ENCODE measurements at places on chromosomes 4 and X. TPM values are rescaled to one million over a fixed set of nuclear protein-coding genes. Genes with fewer than 3 reads are reported as not detected.

The MBTPS2 gene
- total RNA-seq, result 11.8 TPM

The SOD3 gene
- 415 TPM for total RNA-seq

The ARSJ gene
- 7.4 TPM for total RNA-seq

The CCKAR gene
- not detected for total RNA-seq

The XG gene
- total RNA-seq, result 7.9 TPM

The PWWP3B gene
- total RNA-seq, result 0.38 TPM

The AMOT gene
- total RNA-seq, result 12.9 TPM

The POLN gene
- 3.5 TPM for total RNA-seq

- no peak for DNase-seq
Observed at GRCh38 chr4:122687531-122688061, 44.9 kb upstream of the BBS12 start.

GRCh38 chr4:55906989-55907388, 41.8 kb upstream of the CEP135 start:
- DNase-seq, result no peak

DNA sequence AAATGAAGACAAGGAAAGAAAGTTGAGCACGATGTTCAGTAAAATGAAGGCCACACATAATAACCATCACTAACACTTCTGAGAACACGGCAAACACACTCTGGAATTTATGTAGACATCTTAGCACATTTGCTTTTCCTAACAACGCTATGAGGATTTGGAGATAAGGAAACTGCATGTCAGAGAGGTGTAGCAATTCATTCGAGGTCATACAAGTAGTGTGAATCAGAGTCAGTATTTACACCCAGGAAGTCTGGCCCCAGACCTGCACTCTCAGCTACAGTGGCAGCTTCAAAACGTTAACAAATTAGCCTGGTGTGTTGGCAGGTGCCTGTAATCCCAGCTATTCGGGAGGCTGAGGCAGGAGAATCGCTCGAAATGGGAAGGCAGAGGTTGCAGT, 253.4 kb downstream of the PDGFC start:
- no peak for DNase-seq

DNA sequence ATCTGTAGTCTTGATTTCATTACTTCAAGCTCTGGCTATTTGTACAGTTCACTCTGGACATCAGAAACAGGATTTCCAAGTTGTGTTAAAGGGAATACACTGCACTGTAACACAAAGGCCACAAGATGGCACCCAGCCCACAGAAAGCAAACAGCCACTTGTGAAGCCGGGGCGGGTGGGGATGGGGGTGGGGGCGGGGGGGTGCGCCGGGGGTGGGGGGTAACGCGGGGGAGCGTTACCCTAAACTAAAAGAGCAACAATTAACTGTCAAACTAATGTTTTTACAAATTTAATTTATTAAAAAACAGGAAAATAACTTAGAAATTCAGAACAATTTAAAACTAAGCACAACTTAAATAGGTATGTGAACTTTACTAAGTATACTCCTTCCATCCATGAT, 27.3 kb downstream of the PRDX4 start:
- no peak for DNase-seq

GRCh38 chr4:122131562-122132157, 20.5 kb upstream of the BLTP1 start:
- DNase-seq, result no peak

DNA sequence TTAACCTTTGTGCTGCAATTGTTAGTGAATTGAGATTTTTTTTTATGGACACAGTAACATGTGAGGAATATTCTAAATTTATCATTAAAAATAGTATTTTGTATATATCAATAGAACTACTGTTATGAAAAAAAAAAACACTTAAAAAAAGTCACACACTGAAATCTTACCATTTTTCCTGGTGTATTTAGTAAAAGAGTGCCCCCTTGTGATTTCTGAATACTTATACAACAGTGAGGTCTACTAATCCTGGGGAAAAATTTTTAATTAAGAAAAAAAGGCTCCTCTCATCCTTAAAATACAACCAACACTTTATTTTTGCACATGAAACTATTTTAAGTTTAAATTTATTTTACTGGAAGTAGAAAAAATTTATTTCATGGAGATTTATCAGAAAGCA, 56.4 kb upstream of the SPOCK3 start:
- DNase-seq, result no peak

DNA sequence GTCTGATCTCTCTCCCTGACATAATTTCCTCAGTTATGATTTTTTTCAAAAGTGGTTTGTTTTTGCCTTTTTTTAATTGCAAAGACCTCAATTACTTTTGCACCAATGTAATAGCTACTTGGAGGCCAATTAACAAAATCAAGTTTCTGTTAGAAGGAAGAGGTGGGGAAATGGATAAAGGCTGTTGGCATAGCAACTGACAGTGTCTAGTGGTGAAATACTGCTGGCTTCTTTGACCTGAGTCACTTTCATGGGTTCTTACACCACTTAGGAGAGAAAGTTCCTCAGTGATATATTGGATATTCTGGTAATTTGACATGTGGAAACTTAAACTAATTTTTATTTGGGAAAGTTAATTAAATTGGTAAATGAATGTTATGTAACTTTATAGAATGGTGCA, 26.5 kb upstream of the ATP8A1 start:
- no peak for DNase-seq

- DNase-seq, result no peak
Observed at GRCh38 chr4:150039274-150040127, 38.7 kb upstream of the DCLK2 start.

DNA sequence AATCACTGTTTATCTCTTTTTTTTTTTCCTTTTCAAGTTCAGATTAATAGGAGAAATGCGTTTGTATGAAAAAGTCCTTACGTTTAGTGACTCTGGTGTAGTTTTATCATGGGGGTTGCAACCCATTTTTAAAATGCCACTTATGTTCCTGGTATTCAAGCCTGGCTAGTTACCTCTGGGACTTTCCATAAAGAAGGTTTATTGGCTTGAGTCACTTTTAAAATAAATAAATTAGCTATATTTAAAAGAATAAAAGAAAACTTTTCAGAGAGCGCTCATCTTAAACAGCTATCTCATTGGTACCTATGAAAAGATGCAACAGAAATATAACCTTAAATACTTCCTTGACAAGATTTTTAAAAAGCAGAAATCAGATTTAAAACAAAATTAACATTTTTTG, 275.0 kb upstream of the IL1RAPL1 start:
- no peak for DNase-seq

GRCh38 chrX:103585411-103586313, at the start of gene TCEAL4:
TCEAL4 (plus strand) TSS chrX:103585515; CDS start chrX:103586676, 1,161 bp downstream.
- DNase-seq, result peak; percentile 86

DNA sequence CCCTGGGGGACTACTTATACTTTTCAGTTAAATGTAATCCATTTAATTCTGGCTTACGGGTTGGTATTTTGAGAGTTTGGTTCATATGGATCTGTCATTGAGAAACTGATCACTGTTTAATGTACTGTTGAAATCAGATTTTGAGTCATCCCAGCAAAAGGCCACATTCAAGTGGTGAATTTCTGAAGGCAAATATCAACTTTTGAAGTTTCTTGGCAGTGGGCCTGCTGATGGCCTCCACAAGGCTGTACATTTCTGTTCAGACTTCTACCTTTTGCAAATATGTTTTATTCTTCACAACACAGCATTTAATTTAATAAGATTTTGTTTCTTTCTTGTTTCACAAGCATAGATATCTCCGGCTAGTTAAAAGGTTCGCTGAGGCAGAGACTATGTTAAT, 138.7 kb downstream of the PDGFC start:
- DNase-seq, result no peak

DNA sequence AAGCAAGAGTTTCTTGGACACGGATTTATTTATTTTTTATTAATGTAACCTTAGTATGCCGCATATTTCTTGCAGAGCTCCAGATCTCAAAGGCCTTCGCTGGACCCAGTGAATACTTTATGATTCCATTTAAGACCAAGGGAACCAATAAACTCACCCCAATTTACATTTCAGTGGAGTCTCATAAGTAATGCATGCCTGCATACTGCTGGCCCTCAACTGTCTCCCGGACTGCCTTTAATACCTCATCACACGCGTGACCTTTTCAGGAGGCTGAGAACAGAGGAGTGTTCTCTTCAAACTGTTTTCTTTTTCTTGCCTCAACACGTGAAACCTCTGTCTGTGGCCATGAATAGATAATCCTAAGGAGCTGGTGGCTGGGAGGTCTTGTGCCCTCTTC, 240.9 kb downstream of the STIM2 start:
- DNase-seq, result no peak

DNA sequence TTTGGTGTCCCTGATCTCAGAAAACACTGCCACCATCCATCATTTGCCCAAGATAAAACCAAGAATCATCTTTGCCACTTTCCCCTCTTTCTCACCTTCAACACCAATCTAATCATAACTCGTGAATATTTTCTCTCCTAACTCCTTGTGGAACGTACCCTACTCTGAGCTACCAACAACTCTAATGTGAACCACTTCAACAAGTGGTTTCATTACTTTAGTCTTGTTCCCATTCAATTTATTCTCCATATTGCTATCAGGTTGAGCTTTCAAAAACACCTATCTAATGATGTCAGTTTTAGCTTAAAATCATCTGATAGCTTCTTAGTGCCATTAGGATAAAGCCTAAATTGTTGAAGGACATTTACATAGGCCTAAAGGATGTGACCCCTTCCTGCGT, 39.8 kb upstream of the CXorf38 start:
- no peak for DNase-seq

DNA sequence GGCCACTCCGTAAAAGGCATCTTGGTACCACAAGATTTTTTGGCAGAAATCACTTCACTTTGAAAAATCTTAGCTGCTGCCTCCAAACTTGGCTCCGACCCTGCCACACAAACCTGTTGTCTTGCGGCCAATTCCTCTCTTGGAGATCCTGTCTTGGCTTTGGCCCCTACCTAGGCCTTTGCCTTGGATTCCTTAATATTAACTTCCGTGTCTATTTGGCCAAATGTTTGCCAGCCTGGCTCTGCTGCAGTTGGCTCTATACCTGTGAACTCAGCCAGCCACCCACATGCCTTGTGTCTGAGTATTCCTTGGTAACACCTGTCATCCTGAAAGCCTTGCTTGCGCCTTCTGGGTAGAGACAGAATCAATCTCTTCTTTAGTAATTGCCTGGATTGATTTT, 12.5 kb downstream of the GRXCR1 start:
- DNase-seq, result no peak

DNA sequence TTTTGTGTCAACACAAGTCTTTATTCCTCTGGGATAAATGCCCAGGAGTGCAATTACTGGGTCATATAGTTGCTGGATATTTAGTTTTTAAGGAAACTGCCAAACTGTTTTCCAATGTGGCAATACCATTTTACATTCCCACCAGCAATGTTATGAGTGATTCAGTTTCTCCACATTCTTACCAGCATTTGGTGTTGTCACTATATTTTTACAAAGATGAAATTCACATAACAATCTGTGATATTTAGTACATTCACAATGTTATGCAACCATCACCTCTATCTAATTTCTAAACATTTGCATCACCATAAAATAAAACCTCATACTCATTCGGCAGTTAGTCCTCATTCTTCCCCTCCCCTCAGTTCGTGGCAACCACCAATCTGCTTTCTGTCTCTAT, 75.0 kb downstream of the MAMLD1 start:
- no peak for DNase-seq

DNA sequence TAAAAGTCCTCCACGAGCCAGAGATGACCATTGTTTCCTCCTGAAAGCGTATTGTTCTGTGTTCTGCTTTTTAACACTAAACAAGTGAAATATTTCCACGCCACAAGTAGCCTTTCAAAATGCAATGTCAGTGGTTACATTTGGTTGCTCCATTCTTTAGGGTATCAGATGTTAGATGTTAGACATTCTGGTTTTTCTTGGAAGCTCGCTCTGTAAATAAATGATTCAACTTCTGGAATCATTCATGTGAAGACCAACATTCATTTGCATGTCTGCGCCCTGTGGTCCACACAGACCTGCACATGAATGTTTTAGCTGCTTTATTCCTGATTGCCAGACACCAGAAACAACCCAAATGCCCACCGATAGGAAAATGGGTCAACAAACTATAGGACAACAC, 38.0 kb upstream of the HELT start:
- DNase-seq, result no peak

DNA sequence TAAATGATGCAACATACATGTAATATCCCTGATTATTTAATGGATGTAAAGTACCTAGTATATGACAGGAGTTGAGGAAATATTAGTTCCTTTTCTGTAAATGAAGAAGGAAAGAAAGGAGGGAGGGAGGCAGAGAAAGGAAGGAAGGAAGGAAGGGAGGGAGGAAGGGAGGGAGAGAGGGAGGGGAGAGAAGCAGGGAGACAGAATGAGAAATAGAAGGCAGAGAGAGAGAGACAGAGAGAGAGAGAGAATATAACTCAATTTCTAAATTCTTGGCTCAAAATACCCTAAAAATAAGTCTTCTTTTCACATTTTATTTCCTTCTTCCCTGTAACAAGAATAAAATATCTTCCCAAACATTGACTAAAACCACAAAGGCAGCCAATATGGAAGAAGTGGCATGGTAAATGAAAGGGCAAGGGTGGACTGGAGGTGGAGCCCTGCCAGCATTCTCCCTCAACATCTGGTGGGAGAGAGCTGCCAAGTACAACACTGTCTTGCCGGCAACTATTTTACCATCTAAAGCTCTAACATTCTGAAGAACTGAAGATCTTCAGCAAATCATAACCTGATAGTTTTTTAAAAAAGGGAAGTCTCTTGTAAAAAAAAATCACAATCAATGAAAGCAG, 245.1 kb downstream of the PPP3CA start:
- DNase-seq, result peak; percentile 85

DNA sequence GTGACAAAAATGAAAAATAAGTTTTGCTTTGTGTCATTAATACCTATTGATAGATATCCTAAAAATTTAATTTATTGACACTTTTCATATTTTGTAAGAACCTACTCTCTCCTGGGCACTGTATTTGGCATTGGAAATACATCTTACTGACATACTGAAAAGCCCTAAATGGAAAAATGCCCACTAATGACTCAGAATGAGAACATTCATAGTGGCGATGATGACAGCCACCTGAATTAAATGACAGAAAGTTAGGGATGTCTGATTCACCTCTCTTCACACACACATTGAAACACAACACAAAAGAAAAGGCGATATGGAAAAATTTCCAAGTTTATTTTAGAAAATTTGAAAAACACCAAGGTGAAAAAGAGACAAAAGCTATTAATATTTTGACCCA, 992.3 kb downstream of the STPG2 start:
- no peak for DNase-seq

GRCh38 chr4:48372272-48372671, 30.9 kb downstream of the SLAIN2 start:
- DNase-seq, result no peak

GRCh38 chrX:47623540-47624027, 3.9 kb upstream of the SYN1 start:
- DNase-seq, result peak; percentile 84

DNA sequence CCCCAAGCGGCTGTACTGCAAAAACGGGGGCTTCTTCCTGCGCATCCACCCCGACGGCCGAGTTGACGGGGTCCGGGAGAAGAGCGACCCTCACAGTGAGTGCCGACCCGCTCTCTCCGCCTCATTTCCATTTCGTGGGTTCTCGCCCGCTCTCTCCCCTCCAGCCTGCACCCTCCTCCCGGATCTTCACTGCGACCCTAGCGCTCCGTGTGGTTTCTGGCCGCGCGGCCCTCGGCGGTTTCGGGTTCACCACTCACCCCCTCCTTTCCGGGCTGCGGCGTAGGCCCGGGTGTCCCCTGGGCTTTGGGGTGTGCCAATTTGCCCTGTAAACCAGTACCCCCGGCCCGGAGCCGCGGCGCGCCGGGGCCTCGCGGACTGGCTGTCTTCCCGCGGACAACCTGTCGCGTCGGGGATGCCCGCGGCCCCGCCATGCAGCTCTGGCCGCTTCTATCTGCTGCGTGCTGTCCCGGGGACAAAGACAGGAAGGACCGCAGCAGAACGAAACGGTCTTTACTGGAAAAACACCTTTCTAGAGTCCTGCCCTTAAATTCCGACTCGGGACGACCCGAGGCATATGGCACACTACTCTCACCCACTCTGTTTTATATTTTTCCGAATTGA, 737 bp downstream of the FGF2 start:
- DNase-seq, result peak; percentile 83
